ENCODE measurements at places on chromosomes 5 and 9. TPM values are rescaled to one million over a fixed set of nuclear protein-coding genes. Genes with fewer than 3 reads are reported as not detected.

Gene C5orf34
- 6.3 TPM for total RNA-seq

Gene LCN1
- total RNA-seq, result not detected

Gene PCDHGB2
- total RNA-seq, result 5.3 TPM

Gene SLC36A2
- not detected for total RNA-seq

Gene SNCAIP
- total RNA-seq, result not detected

GRCh38 chr9:17739736-17740135, 160.9 kb downstream of the SH3GL2 start:
- no peak for DNase-seq

DNA sequence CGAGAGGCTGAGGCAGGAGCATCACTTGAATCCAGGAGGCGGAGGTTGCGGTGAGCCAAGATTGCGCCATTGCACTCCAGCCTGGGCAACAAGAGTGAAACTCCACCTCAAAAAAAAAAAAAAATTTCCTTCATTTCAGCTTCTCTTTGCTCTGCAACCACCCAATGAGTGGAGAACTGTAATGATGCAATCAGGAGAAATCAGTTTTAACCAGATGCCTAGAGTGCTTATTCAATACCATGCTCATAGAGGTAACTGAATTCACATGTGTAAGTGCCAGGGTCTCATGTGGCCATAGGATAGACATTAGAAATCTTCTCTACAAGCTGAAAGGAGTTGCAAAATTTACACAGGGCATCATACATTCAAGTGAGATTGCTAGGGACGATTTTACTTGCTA, 70.6 kb downstream of the HMHB1 start:
- DNase-seq, result no peak

DNA sequence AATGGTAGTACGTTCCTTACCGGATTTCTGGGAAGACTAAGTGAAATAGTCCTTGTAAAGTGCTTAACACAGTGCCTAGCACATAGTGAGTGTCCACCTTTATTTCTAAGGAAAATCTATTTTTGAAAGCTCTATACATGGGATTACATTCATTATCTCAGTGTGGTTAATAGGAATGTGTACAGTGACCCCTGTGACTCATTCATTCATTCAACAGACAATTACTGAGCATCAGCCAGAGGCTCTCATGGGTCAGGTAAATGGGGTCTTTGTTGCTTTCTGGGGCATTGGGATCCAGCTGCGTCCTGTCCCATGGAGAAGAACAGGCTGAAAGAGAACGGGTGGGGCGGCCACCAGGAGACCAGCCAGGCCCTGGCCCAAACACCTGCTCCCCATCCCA, 226.2 kb upstream of the TBC1D2 start:
- no peak for DNase-seq

GRCh38 chr5:133205649-133206048, 153.8 kb downstream of the HSPA4 start:
- no peak for DNase-seq

- DNase-seq, result no peak
Measured at GRCh38 chr5:60259730-60260129, 366.2 kb upstream of the PDE4D start.

DNA sequence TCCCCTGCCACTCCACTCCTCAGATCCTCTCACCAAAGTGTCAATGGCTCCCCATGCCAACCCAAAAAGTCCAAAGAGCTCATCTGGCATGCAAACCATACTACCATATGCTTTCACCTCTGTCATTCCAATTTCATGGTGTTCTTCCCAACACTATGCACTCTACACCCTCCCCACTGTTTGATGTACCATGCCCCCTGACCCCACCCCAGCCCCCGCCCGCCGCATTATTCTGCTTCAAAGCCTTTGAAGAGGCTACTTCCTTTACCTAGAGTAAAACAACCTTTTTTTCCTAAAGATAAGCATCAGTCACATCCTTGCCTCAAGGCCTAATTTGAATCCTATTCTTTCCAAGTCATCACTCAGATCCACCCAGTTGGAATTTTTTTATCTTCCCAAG, 226.3 kb downstream of the DEPDC1B start:
- DNase-seq, result no peak

DNA sequence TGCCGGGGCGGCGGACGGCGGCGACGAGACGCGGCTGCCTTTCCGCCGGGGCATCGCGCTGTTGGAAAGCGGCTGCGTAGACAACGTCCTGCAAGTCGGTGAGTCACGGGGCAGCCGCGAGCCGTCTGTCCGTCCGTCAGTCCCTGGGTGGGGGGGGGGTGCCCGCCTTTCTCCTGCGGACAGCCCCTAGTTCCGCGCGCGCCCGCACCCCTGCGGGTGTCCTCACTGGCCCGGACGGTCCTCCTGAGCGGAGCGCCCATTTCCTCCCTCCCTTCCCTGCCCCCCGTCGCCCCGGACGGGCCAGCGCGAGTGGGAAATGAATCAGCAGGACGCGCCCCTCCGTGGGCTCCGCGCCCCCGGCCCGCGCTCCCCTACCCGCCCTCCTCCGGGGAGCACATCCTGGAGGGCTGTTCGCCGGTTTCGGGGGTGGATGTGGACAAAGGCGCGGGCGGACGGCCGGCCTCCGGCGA, 828 bp downstream of the ZSWIM6 start:
- no peak for DNase-seq

- no peak for DNase-seq
Measured at GRCh38 chr9:35703906-35704672, 14.4 kb upstream of the TPM2 start.

DNA sequence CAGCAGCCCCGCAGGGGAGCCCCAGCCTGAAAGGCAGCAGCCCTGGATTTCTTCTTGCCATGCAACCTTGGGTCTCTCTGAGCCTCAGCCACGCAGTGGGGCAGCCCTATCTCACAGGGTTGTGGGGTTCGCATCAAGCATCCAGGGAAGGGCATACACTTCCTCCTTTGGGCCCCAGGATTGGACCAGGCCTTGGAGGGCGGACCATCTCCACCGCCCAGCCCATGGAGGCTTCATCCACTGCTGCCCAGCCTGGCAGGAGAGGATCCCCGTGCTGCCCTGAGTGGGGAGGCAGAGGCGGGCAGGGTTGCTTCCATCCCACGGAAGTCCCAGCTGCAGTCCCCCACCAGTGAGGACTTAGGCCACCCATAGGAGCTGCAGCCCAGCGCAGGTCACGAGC, 5.3 kb downstream of the ADAMTS2 start:
- DNase-seq, result no peak

- no peak for DNase-seq
Measured at GRCh38 chr5:140192715-140193430, 17.9 kb downstream of the CYSTM1 start.

- DNase-seq, result no peak
Measured at GRCh38 chr5:151700296-151700695, 13.6 kb upstream of the SPARC start.

DNA sequence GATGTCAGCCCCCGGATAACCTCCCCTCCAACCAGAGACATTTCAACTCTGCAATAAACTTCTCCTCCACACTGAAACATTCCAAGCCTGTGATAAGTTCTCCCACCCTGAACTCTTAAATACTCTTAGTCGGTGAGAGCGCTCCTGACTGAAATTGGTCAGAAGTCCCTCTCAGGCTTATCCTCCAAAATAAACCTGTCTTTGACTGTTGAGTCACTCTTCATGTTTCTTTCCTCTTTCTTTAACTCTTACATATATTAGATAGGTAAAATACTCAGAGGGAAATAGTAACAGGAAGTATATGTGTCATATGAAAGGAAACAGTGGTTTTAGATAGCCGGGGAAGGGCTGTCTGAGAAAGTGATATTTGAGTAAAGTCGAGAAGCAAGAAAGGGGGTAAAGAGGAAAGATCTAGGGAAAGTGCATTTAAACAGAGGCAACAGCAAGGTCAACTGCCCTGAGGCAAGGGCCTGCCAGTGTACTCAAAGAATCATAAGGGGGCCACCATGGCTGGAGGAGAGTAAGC, 11.0 kb upstream of the FAM81B start:
- DNase-seq, result no peak

GRCh38 chr5:1216918-1217295, 8.3 kb upstream of the SLC6A18 start:
- no peak for DNase-seq

- no peak for DNase-seq
Measured at GRCh38 chr9:33230756-33231622, 9.0 kb upstream of the SPINK4 start.

- DNase-seq, result no peak
Measured at GRCh38 chr9:137035937-137036336, 4.0 kb upstream of the FUT7 start.

GRCh38 chr5:34915856-34916192, 313 bp downstream of the BRIX1 start:
- no peak for DNase-seq

GRCh38 chr5:4640795-4641194, 499.3 kb upstream of the ADAMTS16 start:
- no peak for DNase-seq

DNA sequence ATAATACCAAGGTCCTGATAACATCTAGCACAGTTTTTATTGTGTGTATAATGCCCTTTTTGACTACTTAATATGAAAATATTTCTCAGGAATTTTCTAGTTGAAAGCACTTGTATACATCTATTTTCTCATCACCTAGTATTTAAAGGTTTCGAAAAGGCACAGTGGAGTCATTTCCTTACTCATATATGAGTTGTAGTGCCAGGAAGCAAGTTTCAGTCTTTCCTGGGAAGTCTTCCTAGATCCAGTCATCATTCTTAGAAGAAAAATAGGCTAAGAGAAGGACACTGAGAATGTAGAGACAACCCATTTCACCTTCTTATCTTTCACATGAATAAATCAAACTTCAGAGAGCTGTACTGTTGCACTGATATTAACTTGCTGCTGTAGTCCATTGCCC, 70.2 kb downstream of the SLC25A46 start:
- DNase-seq, result no peak

DNA sequence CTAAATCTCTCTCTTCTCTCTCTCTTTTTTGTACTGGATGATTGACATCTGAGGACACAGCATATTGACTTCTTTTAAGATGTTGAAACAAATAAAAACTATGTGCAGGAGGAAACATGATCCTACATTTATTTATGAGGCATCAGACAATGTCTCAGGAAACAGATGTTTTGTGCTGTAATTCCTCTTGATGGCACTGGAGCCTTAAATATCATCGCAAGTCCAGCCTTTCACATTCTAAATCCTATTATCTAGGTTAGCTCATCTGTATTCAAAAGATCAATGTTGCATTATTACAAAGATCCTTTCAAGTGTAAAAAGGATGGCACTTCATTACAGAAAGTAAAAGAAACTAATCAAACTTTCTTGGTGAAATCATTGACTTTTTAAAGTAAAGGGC, 63.9 kb downstream of the MAT2B start:
- DNase-seq, result no peak

DNA sequence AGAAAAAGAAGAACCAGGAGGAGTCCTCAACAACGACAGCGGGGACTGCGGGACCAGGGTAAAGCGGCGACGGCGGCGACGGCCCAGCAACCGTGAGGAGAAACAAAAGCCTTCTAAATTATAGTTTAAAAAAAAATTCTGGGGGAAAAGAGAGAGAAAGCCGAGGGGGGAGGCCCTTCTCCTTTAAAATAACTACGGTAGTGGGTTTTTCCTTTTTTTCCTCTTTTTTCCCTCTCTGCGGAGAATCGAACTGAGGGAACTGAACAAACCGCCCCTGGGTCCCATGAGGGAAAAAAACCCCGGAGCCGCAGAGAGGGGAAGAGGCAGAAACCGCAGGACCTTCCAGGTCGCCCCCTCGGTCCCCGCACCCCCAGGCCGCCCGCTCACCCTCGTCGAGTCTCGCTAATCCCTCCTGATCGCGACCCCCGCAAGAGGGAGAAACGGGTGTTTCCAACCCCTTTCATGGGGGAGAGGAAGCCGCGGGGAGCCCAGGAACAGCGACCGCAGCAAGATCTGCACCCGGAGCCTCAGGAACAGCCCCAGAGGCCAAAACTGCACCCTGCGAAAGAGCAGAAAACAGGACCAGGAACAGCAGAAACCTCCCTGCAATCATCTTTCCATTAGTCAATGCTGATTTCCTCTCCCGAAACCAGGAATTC, 453 bp downstream of the CPEB4 start:
- DNase-seq, result no peak

- DNase-seq, result no peak
Measured at GRCh38 chr9:98885575-98886295, 58.0 kb upstream of the COL15A1 start.

Data from Panc1 (cell line).